Muscle of back (tissue), 13 donors: ENCODE measurements at places on chromosomes 2 and 18.

DNA sequence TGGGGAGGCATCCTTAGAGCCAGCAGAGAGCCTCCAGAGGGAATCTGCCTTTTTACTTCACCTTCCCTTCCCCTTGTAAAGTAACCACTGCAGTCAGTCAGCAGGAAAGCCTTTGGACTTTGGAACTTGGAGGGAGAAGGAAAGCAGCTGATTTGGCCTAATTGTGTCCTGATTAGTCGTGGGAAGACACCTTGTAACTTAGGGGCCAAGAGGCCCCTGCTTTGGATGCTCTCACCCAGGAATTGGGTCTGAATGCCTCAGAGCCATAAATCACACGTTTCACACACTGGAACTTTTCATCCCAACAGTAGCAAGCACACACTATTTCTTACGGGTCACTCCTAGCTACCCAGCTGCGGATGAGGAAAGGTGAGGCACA, 81.0 kb upstream of the PPM1B start:
- DNase-seq = no peak

DNA sequence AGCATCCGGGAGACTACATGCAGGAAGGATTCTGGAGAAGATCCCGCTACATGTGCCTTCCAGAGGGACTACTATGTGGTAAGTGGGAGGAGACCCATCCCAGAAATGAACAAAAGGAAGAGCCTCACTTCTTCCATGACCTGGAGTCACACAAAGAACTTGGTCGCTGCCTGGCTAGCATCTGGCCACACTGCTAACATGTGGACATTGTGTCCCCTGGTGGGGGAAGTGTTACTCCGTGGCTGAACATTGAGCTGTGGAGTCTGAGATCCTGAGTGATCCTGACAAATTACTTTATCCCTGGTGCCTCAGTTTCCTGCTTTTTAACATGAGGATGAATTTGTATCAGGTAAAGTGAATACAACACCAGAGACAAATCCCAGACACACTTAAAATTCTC, 8.4 kb downstream of the SPP2 start:
- no peak for DNase-seq

DNA sequence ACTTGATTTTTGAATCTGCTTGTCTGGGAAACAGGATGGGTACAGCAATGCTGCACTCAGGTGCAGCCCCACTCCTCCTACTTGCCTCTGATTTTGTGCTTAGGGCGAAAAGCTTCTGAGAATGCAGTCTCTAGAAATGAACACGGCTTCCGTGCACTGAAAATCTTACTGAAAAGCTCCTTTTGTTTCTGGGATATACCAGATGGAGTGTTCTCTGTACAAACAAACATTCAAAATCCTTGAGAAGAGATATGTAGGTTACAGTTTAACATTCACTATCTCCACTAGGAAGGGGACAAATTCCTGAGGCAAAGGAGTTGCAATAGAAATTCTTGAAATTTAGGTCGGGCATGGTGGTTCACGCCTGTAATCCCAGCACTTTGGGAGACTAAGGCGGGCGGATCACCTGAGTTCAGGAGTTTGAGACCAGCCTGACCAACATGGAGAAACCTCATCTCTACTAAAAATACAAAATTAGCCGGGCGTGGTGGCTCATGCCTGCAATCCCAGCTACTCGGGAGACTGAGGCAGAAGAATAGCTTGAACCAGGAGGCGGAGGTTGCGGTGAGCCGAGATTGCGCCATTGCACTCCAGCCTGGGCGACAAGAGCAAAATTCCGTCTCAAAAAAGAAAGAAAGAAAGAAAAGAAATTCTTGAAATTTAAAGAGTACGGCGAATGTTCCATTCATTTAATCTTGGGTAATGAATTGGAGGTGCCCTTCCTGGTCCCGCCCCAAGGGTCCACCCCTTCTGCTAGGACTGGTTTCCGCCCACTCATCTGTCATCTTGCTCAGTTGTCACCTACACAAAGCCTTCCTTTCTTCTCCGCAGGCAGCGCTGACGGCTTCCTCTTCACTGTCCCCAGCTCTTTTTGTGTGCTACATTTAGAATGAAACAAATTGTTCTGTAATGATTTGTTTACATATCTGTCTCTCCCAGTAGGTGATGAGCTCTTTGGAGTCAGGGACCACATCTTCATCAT, 92.4 kb downstream of the SOCS6 start:
- DNase-seq = no peak

DNA sequence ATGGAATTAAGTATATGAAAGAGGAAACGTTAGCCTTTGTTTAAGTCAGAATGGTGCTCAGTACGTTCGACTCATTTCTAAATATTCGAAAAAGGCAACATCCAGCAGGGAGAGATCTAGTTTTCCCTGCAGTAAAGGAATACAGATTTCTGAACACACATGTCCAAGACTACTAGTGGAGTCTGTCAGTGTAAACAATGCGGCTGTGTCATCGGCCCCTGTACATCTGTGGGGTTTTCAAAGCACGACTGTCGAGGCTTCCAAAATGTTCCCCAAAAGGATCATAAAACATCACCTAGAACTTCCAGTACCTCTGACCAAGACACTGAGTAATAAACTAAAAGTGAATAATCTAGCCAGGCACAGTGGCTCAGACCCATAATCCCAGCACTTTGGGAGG, 112.8 kb downstream of the ZNF516 start:
- no peak for DNase-seq

DNA sequence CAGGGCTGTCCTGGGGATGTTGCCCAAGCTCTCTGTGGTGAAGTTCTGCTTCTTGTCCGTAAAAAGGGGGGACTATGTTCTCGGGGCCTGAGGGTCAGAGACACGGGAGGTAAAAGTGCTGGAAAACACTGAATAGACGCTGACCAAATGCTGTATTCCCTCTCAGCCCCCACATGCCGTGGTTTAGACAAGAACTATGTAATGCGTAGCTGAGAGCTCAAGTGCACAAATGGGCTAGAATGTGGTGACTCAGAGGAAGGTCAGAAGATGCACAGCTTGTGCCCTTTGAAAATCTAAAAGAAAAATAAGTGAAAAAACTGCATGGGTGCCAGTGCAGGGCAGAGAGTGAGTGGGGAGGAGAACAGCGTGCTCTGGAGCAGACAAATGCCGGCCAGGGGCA, 80.3 kb upstream of the MAP4K4 start:
- no peak for DNase-seq

GRCh38 chr2:224847381-224847780, 131.2 kb upstream of the CCDC195 start:
- DNase-seq = no peak

DNA sequence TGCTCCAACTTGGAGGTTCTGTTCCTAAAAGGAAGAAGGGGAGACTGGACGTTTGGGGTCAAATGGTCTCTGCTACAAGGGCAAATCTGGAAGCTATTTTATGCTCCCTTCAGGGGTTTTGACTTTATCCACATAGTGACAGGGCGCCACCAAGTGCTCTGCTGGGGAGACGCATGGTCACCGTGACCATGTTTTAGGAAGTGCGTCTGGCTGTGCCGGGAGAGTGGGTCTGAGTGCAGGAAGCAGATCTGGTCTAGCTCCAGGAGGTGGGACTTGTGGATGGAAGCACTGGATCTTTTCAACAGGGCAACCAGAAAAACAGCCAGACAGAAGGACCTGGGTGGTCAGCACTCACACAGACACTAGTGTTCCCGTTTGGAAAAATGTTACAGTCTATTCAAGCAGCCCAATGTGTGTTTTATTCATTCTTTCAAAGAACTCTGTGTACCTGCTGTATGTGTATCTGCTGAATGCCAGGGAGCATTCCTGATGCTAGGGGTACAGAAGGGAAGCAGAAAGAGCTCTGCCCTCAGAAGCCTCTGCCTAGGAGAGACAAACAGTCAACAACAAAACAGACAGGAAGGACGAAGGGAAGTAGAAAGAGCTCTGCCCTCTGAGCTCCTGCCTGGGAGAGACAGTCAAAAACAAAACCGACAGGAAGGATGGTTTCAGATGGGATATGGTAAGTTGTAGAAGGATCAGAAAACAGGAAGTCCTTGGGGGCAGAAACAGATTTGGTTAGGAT, 14.3 kb downstream of the IMPA2 start:
- peak; percentile 75 for DNase-seq

GRCh38 chr2:220320326-220320725, 692.9 kb downstream of the SLC4A3 start:
- DNase-seq = no peak

DNA sequence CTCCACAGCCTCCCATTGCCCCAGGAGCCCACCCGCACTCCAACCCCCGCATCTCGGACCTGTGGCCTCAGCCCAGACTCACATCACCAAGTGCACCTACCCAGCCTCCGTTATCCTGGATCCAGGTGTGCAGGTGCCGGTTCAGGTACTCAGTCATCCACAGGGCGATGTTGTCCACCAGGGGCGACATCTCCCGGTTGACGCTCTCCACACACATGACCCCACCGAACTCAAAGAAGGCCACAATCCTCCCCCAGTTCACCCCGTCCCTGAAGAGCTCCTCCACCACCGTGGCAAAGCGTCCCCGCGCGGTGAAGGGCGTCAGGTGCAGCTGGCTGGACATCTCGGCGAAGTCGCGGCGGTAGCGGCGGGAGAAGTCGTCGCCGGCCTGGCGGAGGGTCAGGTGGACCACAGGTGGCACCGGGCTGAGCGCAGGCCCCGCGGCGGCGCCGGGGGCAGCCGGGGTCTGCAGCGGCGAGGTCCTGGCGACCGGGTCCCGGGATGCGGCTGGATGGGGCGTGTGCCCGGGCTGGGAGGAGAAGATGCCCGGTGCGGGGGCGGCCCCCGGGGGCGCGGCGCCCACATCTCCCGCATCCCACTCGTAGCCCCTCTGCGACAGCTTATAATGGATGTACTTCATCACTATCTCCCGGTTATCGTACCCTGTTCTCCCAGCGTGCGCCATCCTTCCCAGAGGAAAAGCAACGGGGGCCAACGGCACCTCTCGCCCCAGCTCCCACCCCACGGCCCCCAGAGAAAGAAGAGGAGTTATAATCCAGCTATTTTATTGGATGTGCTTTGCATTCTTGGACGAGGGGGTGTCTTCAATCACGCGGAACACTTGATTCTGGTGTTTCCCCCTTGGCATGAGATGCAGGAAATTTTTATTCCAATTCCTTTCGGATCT, 1.3 kb downstream of the BCL2 start:
- DNase-seq = no peak

- DNase-seq = peak; percentile 62
These were observed 634 bp downstream of the SPATS2L start for GRCh38 chr2:200306931-200307723.

DNA sequence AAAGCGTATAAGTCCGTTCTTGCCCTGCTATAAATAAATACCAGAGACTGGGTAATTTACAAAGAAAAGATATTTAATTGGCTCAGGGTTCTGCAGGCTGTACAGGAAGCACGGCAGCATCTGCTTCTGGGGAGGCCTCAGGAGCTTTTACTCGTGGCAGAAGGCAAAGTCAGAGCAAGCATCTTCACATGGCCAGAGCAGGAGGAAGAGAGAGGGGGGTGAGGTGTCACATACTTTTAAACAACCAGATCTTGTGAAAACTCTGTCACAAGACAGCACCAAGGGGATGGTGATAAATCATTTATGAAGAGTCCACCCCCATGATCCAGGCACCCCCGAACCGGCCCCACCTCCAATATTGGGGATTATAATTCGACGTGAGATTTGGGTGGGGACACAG, 130.6 kb downstream of the LTBP1 start:
- DNase-seq = no peak

DNA sequence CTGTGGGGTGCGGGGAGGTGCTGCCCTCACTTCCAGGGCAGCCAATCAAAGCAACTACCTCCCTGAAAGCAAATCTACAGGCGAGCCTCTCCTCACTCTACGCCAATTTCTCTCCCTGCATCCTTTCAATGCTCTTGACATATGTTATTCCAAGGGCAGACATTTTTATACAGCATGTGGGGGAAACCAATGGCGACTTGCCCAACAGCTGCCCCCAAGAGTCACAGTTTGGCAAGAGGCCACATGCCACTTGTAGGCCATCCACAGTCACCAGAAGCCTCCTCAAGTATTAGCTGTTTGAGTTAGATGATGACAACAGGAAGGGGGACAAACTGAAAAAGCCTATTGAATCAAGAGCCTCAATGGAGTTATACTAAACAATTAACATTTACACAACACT, 114.6 kb downstream of the MYO5B start:
- peak; percentile 36 for DNase-seq

- no peak for DNase-seq
These were observed 182.2 kb downstream of the LDLRAD4 start for GRCh38 chr18:13400636-13401315.

DNA sequence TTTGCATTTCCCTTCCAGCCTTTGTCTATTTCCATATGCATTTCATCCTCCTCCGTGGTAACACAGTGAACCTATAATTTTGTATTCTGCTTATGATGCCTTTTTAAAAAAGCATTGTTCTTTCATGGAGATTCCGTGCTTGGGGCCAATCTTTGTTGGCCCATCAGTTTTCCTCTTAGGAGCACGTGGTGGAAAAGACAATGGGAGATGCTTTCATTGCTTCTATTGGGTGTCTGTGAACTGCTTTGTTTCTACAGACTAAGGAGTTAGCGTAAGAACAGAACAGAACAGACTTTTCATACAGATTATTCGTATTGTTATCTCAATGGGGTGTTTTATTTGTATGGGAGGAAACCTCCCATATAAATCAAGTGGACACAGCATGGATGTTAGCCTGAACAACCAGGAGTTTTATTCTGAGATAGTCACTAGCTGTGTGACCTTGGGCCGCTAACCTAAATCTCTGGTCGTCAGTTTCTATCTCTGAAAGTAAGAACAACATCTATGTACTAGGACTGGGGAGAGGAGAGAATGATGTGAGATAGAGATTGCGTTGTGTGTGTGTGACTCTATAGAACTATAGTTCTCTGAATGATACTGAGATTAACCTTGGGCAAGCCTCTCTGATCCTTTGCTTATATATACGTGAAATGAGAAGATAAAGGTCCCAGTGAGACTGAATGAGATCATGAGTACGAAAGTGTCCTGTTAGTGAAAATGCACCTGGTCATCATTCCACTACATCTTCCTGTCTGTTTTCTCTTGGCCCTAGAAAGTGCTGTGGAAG, 22.9 kb upstream of the YWHAQ start:
- no peak for DNase-seq

DNA sequence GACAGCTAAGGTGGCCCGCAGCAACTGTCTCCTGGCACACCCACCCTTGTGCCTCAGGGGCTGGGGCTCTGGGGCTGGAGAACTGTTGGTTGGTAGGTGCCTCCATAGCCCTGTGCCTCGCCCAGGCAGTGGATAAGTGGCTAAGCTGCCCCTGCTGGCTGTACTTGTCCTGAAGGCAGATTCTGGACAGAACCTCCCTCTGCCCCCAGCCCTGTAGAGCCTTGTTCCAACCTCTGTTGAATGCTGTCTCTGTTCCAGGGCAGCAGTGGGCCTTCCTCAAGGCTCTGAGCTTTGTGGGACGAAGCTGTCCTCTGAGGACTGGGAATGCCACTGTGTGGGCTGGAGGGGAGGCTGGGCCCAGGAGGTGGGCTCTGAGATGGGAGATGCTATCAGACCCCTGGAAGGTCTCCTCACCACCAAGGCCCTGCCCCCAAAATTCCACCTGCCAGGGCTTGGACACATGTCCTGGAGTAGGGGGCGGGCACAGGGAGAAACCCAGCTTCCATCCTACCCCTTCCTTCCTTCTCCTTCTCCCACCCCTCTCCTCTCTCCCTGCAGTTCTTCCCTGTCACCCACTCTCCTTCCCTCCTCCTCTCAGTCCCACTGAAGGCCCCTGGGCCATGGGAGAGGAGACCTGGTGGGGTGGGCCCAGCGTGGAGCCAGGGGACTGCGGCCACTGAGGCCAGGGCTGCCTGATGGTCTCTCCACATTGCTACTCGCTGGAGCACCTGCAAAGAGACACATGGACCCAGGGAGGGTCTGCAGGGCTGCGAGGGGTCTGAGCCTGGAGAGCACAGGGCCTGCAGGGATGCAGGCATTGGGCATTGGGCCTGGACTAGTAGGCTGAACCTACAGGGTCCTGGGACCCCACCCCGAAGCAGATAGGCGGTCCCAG, 1.7 kb upstream of the PDCD1 start:
- no peak for DNase-seq
